SK-N-SH (cell line): ENCODE measurements at places on chromosomes 4 and X.

- DNase-seq, result peak; percentile 54
Measured at GRCh38 chrX:153903238-153903980, 1.1 kb upstream of the AVPR2 start.

DNA sequence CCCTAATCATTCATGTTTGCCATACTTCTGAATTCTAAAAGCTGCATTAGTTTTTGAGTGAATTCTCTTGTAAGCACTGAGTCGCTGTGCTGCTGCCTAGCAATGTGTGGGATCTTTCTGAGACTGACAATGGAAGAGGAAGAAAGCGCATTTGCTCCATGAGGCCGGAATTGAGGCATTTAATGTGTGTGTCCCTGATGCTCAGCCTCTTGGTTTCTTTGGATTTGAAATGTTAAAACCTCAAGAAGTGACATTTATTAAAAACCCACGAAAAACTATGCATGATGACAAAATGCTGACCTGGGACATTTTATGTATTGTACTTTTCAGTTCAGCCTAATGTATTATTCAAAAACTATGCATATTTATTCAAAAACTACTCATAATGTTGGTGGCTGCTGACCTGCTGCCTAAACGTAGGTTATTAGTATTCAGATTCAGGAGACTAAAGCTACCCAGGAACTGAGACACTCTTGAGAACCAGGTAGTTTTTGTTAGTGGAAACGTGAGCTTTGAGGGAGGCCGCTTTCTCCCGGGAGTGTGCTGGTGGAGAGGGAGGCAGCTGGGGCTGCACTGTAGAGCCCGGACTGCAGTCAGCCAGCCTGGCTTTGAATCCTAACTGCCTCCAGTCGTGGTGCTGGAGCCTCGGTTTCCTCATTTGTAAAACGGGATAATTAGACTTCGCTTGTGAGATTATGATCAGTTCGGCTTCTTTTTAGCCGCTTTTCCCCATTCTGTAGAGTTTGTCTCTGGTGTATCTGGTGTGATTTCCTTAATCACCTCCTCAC lies 11.3 kb downstream of the RGS12 start:
- DNase-seq, result peak; percentile 56

DNA sequence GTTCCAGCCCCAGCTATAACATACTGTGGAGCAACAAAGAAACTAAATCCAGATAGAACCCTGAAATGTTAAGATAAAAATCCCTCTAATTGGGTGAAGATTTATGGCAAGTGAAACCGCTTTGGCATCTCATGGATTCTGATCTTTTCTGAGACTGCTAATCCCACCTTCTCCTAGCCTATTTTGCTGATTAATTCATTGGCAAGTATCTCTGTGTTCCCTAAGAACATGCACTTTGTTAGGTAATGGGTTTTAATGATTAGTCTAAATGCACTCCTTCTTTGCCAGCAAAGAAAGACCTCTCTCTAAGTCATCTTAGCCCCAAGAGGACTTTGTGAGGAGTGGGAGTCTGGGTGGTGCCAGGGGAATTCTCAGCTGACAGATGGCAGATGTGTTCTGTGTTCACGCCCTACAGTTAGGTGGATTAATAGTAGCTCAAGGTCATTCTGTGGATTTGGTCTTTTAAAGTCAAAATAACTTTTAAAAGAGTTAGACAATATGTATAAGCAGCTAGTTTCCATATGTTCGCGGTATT lies 171.3 kb downstream of the UNC5C start:
- no peak for DNase-seq

GRCh38 chrX:21757960-21758359 lies at the start of gene SMPX:
Gene SMPX (minus strand): TSS chrX:21758116. CDS start chrX:21754290, 3,826 bp downstream.
- no peak for DNase-seq
